Left colon (tissue), 2 donors: ENCODE measurements at places on chromosomes 1 and 21. TPM values are rescaled to one million over a fixed set of nuclear protein-coding genes. Genes with fewer than 3 reads are reported as not detected.

- no peak for DNase-seq
These were observed 13.7 kb downstream of the PI4KB start for GRCh38 chr1:151313501-151313900.

DNA sequence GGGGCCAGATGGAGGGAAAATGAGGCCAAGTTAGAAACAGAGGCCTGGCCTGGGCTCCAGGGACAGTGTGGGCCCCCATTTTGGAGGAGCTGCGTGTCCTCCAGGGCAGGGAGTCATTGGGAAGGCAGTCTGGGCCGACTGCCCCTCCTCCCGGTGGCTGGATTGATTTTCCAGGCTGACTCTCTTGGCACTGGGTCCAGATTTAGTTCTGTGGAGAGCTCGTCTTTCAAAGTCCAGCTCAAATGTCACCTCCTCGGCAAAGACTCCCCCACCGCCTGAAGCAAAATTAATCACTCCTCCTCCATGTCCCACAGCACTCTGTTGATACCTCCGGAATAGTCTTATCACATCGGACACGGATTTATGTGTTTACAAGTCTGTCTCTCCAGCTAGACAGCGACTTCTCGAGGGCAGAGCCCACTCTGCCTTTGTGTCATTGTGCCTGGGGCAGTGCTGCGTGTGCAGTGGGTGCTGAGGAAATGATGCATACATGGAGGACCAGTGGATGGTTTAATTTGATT lies 175.1 kb downstream of the CAMTA1 start:
- DNase-seq = no peak

DNA sequence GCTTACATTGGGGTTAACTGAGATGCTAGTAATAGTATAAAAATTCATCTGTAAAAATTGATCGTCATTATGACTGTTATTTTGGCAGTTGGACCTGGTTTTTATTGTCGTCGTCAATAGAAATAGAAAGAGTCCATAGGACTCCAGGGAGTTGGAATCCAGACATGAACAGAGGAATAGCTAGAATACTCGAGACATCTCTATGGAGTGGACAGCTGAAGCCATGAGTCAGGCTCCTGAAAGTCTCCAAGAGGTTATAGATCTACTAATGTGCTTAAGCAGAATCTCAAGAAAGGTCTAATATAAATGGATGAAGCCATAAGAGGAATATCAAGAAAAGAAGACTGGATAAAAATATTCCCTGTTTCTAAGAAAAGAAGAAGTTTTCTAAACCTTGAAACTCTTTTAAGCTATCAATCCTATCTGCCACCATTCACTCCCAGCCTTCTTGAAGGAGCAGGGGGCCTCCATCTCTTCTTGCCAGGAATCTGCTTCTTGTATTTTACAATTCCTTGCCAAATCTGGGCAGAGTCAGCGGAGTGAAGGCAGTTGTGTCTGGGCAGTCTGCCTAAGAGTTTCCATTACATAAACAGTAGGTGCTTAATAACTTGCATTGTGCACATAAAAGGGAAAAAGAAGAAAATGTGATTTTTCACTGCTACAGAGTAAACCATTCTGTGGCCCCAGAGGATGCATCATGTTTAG lies 163.3 kb downstream of the ST6GALNAC5 start:
- no peak for DNase-seq

DNA sequence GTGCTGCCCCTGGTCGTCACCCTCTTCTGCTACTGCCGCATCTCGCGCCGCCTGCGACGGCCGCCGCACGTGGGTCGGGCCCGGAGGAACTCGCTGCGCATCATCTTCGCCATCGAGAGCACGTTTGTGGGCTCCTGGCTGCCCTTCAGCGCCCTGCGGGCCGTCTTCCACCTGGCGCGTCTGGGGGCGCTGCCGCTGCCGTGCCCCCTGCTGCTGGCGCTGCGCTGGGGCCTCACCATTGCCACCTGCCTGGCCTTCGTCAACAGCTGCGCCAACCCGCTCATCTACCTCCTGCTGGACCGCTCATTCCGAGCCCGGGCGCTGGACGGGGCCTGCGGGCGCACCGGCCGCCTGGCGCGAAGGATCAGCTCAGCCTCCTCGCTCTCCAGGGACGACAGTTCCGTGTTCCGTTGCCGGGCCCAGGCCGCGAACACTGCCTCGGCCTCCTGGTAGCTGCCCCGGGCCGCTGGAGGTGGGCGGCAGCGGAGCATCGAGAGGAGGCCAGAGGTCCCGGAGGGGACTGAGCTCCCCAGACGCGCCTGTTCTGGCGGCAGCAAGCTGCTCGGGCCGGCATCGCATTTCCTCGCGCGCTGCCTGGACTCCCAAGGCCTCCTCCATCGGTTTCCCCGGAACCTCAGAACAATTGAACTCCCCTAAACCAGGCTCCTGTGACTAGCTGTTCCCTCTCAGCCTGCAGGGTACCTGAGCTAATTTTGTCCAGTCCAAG lies 1.1 kb downstream of the GPR25 start:
- no peak for DNase-seq

GRCh38 chr1:191729742-191730141 lies 428.5 kb upstream of the RGS18 start:
- DNase-seq = no peak

The PTGS2 gene
- total RNA-seq = 4.8 TPM

DNA sequence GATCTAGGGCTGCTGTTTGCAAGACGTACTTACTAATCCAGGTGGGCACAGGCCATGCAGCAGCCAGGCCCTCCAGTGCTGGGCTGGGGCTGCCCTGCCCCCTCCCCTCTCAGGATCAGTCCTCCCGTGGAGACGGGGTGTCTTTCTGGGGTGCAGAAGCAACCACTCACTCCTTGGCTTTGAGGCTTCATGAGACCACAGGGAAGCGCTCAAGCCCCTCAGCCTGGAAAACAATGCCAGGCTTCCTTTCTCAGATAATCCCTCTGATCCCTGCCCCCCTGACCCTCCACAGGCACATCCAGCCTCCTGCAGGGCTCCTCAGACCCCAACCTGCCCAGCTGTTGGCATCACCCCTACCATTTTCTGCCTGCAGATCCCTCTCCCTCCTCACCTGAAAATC lies 13.9 kb upstream of the C2CD2 start:
- no peak for DNase-seq

- no peak for DNase-seq
These were observed 18.0 kb downstream of the OMA1 start for GRCh38 chr1:58528518-58528917.

The SH3BGR gene
- 2.5 TPM for total RNA-seq

GRCh38 chr21:45330075-45330781 lies 42.5 kb upstream of the POFUT2 start:
- no peak for DNase-seq

The TNFRSF9 gene
- 0.09 TPM for total RNA-seq

DNA sequence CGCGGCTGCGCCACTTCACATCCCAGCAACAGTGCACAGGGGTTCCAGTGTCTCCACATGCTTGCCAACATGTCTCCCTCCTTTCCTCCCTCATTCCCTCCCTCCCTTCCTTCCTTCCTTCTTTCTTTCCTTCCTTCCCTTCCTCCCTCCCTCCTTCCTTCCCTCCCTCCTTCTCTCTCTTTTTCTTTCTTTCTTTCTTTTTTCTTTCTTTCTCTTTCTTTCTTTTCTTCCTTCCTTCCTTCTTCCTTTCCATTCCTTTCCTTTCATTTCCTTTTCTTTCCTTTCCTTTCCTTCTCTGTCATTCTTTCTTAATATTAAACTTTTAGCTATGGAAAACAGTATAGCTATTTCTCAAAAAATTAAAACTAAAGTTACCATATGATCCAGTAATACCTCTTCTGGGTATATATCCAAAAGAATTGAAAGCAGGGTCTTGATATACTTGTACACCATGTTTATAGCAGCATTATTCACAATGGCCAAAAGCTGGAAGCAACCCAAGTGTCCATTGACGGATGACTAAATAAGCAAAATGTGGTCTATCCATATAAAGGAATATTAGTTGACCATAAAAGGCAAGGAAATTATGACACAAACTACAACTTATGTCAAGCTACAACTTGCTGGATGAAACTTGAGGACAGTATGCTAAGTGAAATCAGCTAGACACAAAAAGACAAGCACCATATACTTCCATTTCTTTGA lies 55.0 kb upstream of the TLR5 start:
- DNase-seq = no peak

DNA sequence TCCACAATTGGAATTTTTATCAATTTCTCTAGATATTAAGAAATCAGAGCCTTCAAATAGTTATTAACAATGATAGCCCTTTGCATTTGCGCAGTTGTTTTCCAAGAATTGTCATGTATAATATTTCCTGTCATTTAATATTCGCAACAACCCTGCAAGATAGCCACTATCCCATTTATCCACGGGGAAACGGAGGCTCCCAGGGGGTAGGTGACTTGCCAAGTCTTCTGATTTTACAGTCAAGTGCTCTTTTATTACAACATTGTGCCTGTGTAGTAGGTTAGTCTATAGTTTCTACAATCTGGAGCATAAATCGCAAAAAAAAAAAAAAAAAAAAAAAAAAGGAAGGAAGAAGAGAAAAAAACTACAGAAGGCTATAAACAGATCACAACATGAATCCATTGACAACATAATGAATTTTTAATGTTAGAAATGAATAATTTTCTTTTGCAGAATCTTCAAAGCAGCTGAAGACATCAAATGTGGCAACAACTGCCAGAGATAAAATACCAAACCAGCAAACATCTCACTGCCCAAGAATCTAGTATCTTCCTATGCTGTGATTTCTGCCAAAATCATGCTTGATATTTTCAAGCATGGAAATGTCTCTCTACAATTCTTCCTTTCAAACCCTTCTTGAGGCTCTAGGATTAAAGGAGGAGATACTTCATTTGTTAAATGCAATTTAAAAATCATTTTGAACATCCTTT lies 125.5 kb downstream of the PTPN14 start:
- DNase-seq = no peak

The USP21 gene
- 19.7 TPM for total RNA-seq

The OR10Z1 gene
- not detected for total RNA-seq

The SPATA46 gene
- total RNA-seq = not detected

The MEGF6 gene
- 6.3 TPM for total RNA-seq

- no peak for DNase-seq
These were observed at the start of gene SLAMF1 for GRCh38 chr1:160646711-160647328. SLAMF1 (minus strand) TSS chr1:160647044; CDS start chr1:160646945, 99 bp downstream.

DNA sequence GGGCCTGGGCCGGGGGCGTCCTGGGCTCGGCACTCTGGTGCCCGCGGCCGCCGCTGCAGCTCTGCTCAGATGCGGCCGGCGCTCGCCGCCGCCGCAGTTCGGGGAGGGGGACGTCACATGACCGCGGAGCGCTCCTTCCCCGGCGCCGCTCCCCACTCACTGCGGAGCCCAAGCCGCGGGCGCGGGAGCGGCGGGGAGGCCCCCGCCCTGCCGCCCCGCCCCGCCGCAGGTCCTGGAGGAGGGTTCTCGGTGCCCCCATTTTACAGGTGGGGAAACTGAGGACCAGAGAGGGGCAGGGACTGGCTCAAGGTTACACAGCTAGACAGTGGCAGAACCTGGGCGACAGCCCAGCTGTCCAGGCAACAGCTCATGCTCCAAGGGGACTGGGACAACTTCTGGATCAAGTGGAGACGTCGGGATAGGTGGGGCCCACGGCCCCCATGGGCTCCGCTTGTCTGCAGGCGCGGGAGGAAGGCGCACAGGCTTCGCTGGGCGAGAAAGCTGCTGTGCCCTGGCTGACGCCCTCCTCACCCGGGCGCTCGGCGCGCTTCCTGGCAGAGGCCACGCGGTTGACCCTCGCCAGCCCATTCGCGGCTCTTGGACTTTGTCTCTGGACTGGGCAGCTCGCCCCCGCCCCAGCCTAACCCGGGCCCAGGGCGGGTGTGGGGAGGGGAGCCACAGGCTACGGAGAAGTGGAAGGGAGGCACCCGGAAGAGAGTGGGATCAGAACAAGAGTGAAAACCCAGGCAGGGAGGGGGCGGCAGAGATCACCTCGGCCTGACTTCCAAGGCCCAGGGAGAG lies at the start of gene RAP1GAP:
Gene RAP1GAP, minus strand, starts transcription at position 100 of the 801 bp plus-strand sequence. CDS start 49,325 bp downstream, outside the sequence.
- DNase-seq = peak; percentile 63

DNA sequence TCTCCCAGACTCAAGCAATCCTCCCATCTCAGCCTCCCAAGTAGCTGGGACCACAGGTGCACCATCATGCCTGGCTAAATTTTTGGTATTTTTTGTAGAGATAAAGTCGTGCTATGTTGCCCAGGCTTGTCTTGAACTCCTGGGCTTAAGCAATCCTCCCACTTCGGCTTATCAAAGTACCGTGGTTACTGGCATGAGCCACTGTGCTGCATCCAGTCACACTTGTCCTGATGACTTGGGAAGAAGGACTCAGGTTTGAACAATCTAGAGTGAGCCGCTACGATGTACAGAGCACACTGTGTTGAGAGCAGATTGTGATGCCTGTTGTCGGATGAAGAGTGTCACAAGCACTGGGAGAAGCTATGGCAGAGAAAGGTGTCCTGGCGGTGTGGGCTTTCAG lies 27.2 kb downstream of the RNF187 start:
- DNase-seq = no peak

- DNase-seq = no peak
These were observed 9.2 kb upstream of the TNNI1 start for GRCh38 chr1:201430776-201431175.

The SPOCD1 gene
- total RNA-seq = 0.79 TPM

- DNase-seq = no peak
These were observed 38.5 kb upstream of the ACTRT2 start for GRCh38 chr1:2982615-2983318.

GRCh38 chr1:7224644-7225043 lies 439.4 kb downstream of the CAMTA1 start:
- DNase-seq = peak; percentile 36

DNA sequence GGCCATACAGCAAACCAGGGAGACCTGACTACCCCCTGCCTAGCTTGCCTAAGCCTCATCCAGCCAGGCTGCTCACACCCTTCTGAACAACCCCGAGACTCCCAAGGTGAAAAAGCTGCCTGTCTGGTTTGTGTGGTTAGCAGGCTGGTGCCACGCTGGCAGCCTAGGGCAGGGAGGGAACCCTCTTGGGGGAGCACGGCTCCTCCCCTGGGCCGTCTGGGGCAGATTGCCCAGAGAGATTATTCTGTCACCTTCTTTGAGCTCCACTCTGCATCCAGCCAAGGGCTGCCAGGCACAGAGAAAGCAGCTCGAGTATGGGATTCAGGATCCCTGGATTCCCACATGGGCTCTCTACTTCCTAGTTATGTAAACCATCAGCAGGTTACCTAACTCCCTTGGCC lies 27.5 kb upstream of the TCEA3 start:
- peak; percentile 95 for DNase-seq

DNA sequence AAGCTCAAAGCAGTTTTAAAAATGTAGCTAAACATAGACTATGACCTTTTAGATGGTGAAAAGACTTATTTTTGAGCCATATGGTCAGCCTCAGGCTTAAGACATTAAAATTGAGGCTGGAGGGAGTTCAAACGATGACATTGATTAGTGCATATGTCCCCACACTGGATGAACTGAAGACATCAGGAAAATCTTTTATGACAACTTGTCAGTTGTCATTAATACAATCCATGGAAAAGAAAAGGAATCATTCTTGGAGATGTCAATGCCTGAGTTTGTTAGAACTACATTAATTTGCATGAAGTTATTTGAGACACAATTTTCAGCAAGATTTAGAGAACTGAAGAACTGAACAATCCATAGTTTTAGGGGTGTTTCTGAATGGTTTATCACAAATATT lies 349.9 kb downstream of the COL11A1 start:
- DNase-seq = no peak

- DNase-seq = no peak
These were observed 63.7 kb downstream of the MATN1 start for GRCh38 chr1:30659702-30660101.

GRCh38 chr1:197198911-197199310 lies 52.4 kb upstream of the ASPM start:
- DNase-seq = no peak
